ENCODE measurements at places on chromosomes 3 and 15.

- DNase-seq = no peak
Observed at GRCh38 chr3:53114412-53115074, 15.7 kb downstream of the RFT1 start.

DNA sequence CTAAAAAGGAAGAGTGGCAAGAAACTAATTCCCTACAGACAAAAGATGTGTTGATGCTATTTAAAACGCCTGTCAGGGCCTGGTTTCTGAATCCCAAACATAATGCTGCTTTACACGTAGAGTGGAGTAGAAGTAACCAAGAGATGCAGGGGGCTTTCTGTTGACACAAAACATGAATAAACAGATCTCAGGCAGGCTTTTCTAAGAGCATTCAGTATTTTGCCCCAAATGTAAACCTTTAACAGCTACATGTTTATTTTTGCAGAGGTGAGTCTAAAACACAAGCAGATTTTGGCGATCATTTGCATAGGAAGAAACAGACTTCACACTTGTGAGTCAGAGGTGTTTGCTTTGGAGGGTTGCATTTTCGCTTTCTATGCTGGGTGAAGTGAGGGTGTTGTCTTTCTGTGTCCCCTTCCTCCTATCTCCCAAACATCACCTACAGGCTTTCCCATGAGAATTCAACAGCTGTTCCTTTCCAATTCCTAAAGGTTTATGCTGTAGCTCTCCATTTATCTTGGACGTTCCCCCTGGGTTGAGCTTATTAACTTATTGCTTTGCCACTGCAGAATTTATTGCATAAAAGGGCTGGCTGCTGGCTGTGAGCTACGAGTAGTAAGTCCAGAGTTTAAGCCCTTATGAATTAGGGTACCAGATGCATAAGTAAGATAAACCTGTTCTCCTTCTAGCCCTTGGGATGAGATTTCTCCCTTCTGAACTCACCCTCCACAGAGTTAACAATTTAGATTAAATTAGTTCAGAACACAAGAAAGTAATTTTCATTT lies 156.7 kb downstream of the DIPK2A start:
- no peak for DNase-seq

- DNase-seq = no peak
Observed at GRCh38 chr15:54579855-54580254, 601.6 kb downstream of the UNC13C start.

DNA sequence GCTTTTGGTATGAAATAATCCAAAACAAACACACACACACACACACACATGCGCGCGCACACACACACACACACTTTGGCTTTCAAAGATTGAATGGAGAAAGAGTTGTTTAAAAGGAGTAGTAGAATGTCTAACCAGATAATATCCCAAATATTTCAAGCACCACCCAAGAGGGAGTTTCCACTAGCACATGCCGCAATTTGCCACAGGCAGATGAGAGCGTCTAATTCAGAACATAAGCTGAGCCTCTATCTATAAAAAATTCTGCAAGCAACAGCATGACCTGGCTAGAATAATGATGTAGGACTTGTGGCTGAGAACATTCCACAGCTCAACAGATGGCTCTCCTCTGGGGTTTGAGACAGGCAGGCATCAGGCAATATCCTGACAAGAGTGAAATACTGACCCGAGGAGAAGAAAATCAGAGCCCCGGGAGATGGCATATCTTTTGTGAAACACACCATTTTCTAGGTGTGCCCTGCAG lies 302.5 kb upstream of the GADL1 start:
- DNase-seq = peak; percentile 18

DNA sequence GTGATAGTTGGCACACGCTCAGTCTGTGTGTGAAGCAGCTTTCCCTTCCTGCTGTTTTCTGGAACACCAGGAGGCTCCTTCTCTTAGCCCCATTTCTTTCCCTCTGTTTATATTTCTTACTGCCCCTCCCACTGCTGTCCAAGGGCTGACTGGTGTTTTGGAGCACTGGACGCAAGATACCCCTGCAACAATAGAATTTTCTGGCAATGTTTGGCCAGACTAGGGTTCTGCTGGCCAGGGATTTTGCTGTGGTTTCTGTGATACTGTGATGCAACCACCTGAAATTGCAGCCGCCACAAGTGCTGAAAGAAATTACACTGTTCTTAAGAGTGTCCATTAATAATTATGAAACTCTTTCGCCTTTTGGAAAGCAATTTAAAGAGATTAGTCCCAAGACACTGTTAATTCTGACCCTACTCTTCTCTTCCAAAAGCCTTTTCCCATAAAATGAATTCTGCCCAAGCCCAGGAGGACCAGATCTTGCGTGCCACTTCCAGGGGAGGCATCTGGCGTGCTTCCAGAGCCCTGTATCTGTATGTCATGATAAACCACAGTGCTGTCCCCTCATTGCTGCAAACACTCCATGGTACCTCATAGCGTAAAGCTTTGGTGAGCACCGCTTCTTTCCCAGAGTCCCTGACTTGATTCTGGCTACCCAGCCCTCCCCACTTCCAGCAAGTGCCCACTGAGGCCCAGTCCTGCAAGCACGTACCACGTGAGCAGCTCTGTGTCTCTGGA lies 159.4 kb upstream of the CHRM5 start:
- DNase-seq = no peak

DNA sequence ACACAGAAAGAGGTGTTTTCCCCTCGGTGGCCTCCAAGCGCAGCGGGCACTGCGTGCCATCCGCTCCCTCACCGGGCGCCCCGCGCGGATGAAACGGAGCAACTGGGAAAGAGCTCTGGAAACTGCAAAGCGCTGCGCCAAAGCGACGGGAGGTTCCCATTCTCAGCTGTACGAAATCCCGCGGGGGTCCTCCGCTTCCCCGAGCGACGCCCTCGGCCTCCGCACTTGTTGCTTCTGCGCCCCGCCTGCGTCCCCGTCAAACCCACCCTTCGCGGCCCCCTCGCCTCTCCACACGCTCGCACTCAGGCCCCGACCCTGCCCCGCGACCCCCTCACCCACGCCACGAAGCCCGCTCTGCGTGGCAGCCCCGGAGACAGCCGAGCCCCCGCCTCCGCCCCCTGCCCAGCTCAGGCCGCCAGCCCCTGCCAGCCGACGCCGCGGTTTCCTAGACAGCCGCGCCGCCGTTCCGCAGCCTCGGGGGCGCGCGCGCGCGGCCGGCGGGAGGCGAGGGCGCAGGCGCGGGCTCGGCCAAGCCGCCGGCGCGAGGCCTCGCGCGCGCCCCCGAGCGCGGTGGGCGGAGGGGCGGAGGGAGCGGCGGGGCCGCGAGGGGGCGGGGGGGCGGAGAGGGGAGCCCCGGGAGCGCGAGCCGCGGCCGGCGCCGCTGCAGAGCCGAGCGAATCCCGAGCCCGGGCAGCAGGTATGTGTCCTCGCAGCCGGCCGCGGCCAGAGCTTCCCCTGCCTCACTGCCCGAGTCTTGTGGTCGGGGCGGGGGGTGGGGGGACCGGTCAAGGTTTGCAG lies at the start of gene TMEM266:
TMEM266 (plus strand) TSS at position 666 of the 798 bp plus-strand sequence. CDS start 74,279 bp downstream, outside the sequence.
- peak; percentile 28 for DNase-seq

DNA sequence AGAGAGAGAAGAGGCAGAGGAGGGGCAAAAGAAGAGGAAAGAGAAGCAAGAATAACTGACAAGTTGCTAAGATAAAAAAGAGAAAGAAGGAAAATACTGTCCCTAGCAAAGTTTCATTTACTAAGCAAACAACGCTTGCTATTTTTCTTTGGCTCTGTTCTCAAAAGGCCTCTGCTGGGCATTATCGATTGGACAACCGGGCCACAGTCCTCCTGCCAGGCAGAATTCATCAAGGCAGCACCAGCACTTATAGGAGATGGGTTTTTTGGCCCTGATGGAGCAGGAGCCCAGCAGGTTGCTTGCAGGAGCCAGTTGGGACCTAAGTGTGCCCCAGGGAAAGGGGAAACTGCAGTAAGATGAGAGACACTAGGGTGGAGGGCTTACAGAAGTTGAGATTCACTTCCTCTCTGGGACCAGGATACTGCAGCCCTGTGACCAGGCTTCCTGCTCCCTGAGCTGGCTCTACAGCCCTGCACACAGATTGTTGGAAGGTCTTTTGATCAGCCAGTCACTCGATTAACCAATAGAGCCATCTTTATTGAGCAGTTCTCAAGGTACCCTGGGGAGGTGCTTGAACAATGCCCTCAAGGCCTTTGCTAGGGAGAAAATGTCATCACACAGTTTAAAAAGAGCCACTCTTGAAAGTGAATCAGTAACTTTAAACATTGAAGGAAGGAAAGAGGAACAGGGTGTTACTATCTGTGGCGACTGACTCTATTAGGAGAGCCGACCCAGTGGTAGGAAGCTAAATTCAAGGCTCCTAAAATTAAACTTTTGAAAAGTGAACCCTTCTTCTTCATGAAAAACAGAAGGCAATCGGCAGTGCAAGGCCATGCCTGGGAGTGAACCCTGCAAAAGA lies 28.8 kb upstream of the GLCE start:
- no peak for DNase-seq

DNA sequence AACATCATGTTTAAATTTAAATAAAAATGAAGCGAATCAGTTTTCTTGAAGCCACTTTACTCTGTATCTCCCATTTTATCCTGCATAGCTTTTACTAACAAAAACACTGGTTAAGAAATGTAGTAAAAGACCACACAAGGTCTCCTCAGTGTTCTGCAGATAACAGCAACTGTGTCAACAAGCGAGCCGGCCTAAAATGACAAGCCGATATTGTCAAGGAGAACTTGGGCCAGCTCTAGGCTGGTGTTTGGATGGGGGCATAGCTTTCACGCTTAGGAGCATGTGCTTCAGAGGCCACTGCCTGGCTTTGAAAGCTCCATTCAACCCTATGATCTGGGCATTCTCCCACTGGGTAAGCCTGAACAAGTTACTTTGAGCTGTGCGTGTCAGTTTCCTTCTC lies 38.1 kb downstream of the MFSD1 start:
- DNase-seq = no peak

DNA sequence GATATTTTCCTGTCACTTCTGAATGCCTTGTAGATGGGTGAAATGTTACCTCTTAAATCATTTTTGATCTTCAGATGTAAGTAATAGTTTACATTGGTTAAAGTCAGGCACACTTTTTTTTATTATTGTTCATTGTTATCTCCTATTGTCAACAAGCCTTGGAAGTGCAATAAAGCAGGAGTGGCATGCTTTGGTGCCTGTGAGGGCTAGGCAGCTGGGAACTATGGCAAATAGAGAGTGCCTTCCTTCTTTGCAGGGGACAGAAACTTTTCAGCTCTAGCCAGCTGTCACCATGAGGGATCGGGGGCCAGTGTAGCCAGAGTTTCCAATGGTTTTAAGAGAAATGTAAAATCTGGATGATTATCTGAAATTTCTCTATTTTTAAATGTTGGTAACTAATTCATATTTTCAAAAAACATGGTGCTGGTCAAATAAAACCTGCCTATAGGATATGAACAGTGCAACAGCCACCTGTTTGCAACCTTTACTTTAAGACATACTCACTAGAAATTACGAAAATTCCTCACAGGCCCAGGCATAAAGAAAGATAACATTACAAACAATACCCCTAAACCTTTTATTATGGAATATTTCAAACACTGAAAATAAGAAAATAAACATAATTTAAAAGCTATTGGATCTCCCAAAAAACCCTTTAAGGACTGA lies 9.1 kb upstream of the SELENOK start:
- no peak for DNase-seq

DNA sequence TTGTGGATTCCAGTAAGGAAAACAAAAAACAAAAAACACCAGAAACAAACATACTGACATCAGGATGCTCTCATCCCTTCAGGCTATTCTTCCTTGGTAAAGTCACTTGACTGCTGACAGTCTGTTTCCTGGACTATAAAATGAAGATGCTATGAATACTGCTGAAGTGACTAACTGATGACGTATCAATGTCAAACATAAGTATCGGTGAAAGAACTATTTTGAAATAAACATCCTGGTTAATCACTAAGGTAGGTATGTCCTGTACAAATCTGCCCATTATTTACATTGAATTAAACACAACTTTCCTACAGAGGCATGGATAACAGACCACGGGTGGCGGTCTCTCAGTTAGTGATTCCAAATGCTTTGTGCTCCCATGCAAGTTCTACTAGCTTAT lies 45.9 kb downstream of the CHAC1 start:
- no peak for DNase-seq

GRCh38 chr3:173045770-173046382 lies 95.2 kb downstream of the SPATA16 start:
- no peak for DNase-seq

Measured in NT2/D1 (cell line).